ENCODE measurements at places on chromosomes 3 and 15.
A peak's percentile ranks its signal among the peaks of the same experiment; 100 is the strongest.

DNA sequence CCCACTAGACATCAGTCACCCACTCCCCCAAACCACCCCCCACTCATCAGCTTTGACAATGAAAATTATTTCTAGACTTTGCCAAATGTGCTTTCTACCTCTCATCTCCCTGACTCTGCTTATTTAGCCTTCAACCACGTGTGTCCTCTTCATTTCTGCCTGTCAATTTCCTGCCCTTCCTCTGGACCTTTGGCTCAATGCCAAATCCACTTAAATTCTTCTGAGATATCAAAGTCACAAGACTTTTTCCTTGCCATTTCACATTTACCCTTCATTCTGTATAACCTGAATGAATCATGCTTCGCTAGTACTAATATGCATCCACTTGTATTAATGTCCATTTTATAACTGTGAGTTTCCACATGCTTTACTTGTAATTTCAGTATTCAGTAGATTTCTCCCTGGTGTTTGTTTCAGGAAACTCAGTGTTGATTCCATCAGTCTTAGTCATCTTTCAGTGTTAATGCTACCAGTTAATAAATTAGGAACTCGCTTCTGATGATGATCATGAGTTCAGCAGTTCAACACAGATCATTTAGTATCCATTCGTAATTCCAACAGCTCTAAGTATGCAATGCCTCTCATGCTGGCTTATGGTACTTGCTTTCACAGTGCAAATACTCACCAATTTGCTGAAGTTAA is 128.2 kb upstream of the OSTN start:
- DNase-seq: no peak

DNA sequence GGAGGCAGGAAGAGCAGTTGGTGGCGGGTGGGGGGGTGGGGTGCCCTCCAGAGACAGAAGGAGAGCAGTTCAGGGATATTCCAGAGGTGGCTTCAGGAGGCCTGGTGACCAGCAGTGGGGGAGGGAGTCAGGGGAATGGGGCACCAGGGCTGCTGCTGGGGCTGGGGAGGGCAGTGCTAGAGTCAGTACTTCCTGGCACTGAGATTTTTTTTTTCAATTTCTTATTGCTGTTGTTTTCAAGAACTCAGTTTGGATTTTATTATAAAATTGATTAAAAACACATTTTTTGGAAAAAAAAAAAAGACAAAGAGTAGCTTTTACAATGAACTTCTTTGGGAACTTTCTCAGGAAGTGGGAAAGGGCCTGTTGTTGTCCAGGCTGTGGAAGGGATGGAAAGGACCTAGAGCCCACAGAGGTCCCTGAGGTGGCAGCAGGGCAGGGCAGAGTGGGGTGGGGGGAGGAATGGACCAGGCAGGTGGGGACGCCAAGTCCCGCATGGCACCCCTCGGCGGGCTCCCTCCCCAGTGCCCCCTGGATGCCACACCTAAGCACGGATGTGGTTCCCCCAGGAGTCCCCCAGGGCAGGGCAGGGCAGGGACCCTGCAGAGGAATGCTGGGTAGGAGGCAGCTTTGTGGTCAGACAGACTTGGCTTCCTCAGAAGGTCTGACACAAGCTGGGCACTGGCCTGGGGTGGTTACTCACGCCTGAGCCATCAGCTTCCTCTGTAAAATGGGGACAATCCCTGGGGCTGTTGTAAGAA is 8.5 kb upstream of the ANPEP start:
- no peak for DNase-seq

GRCh38 chr3:85740561-85740960 is 781.8 kb downstream of the CADM2 start:
- DNase-seq: no peak

DNA sequence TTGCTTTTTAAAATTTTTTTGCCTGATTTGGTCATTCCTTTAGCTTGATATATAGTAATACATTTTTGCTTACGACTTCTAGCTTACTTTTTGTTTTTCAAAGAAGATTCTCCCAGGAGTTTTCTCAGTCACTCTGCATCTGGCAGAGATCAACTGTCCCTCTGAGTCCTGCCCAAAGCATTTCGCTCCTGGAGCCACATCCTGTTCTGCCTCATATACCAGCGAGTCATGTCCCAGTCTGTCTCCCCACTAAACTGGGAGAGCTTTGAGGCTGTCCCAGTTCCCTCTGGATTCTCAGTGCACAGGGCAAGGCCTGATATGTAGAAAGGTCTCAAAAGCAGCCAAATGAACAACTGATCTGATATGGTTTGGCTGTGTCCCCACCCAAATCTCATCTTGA is 326.3 kb downstream of the ARRDC4 start:
- DNase-seq: no peak

DNA sequence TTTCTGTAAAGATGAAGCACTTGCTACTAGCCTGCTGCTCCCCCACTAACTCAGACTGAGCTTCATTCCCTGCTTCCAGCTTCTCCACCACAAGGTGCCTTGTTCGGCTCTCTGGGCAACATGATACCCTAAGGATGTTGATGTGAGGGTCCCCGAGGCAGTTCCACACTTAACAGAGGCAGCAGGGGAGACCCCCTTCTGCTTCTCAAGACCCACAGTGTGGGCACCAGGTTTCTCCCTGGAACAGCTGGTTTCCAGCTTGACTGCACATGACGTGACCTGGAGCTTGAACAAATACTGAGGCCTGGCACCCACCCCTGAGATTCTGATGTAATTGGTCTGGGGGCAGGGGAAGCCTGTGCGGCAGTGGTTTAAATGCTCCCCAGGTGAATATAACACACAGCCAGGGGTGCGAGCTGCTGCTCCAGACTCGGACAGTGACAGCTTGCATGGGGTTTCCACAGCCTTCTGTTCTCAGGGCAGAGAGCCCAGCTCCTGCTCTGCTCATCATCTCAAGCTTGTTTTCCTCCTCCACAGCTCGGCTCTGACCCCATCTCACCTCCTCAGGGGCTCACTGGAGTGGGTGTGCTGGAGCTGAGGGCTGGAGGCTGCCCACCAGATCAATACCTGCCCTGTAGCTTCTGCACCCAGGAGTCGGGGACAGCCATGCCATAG is 95.0 kb upstream of the HACD2 start:
- no peak for DNase-seq

- DNase-seq: no peak
Observed at GRCh38 chr3:181252631-181253030, 263.1 kb upstream of the DNAJC19 start.

- no peak for DNase-seq
Observed at GRCh38 chr3:179970746-179971145, 66.0 kb downstream of the PEX5L start.

- DNase-seq: no peak
Observed at GRCh38 chr3:103082501-103082900, 647.7 kb downstream of the ZPLD1 start.

- no peak for DNase-seq
Observed at GRCh38 chr3:122058294-122058693, 3.1 kb downstream of the CD86 start.

GRCh38 chr15:58513726-58514336 is 82.0 kb downstream of the LIPC start:
- DNase-seq: no peak

GRCh38 chr3:31543375-31543774 is 10.7 kb downstream of the STT3B start:
- no peak for DNase-seq

DNA sequence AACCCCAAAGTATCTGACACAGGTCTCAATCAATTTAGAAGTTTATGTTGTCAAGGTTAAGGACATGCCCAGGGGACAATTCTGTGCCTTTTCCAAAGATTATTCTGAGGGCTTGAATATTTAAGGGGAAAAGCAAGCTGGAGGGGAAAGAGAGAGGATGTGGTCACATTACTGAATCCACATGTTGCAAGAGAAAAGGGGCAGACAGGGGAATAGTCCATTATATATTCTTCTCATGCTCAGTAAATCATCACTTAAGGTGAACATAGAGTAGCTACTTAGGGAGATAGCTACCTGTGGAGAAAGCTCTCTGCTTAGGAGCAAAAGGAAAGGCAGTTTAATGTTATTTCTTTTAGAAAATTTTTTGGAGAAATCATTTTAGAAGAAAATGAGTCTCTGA is 751.6 kb downstream of the SI start:
- DNase-seq: no peak

GRCh38 chr3:64203216-64203615 is 22.1 kb downstream of the PRICKLE2 start:
- DNase-seq: no peak

- peak; percentile 62 for DNase-seq
Observed at GRCh38 chr3:57397175-57398026, 104.9 kb upstream of the ASB14 start.

DNA sequence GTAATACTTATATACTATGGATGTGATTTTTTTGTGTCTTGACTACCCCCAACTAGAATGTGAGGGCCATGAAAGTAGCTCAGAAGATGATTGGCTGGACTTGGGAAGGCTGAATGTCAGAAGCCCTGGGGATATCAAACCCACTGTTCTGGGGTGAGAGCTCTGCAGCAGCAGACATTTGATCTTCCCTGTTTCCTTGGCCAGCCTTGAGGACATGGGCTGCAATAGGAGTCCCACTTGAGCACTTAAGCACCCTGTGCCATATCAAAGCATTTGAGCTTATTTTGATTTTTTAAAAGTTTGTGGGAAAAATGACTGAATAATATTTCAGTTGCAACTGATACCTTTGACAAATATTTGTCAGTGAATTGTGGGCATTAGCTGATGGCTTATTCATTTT is 21.7 kb downstream of the GTF2E1 start:
- DNase-seq: no peak

DNA sequence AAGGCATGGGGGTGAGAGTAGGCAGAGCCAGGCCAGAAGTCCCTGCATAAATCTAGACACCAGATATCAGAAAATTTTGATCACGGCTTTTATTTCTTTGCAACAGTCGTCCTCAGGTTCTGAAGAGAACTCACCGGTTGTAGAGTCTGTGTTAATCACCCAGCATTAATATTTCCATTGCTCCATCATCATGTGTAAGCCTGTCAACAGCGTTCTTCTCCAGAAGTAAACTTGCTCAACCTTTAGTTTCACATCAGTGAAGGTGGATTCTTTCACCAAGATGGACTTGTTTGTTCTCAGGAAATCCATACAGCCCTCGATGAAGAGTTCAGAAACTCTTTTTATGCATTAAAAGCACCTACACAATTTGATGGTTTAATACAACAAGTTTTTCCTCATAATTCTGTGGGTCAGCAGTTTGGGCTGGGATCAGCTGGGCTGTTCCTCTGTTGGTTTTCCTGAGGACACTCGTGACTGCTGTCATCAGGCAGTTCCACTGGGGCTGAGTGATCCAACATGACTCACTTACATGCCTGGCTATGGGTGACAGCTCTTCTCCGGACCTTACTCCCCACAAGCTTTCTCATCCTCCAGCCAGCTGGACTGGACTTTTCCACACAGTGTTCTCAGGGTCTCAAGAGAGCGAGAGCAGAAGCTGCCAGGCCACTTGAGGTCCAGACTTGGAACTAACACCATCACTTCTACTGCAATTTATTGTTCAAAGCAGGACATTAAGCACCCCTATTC is 303.4 kb downstream of the ZNF621 start:
- no peak for DNase-seq

DNA sequence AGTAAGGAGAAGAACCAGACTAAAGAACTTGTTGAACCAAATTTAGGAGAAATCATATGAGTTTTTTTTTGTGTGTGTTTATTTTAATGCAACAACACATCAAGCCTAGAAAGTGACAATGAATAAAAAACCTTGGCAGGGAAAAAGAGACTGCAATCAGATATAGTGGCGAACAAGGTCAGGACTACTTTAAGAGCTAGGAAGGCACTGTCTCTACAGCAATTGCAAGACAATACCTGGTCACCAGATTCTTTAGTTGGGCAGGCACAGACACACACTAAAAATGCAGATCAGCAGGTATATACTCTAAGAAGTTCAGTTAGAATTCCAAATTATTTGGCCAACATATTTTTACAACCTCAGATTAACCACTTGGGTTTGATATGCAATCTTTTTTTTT is 30.8 kb upstream of the GMPPB start:
- DNase-seq: no peak

- DNase-seq: no peak
Observed at GRCh38 chr3:72553298-72553697, 294.9 kb downstream of the SHQ1 start.

- peak; percentile 15 for DNase-seq
Observed at GRCh38 chr15:52464478-52464877, 64.2 kb downstream of the MYO5A start.

DNA sequence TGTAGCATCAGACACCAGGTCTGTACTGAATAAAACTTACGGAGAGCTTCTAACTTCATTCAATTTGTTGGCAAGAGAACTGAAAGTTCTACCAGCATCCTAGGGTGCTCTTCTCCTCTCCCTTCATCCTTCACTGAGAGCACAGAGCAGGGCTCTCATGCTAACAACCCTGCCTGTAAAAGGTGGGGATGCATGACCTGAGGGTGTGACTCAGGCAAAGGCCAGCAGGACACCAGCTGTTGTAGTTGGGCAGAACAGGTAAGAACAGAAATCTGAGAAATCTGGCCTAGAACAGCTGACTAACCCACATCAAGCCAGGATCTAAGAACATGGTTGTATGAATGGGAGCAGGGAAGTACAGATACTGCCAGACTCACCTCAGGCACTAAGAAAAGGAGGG is 64.2 kb downstream of the MYLK start:
- no peak for DNase-seq

DNA sequence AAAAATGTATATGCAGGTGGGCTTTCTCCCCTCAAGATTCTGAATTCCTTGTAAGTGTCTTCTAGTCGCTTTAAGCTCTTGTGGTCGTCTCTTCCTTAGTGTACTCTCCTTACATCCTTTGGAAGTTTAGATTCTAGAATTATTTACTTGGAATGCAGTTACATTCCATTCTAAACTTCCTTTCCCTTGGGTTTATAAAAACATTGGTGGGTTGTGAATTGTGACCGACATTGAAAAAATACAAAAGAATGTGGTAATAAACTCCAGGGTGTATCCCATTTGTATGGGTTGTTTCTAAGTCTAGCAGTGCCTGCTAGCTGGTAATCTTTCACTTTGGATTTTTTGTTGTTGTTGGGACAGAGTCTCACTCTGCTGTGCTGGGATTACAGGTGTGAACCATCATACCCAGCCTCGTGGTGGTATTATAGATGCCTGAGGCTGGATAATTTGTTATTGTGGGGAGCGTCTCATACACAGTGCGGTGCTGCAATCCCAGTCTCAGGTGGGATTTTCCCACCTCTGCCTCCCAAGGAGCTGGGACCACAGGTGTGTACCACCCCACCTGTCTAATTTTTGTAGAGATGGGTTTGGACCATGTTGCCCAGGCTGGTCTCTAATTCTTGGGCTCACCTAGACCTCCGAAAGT is 9.1 kb downstream of the CHD2 start:
- DNase-seq: no peak

DNA sequence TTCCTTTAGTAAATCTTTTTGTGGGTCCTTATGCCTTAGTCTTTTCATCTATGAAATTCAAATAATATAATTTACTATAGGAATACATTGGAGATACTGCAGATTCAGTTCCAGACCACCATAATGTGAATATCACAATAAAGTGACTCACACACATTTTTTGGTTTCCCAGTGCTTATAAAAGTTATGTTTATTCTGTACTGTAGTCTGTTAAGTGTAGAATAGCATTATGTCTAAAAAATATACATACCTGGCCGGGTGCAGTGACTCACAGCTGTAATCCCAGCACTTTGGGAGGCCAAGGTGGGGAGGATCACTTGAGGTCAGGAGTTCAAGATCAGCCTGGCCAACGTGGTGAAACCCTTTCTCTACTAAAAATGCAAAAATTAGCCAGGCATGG is 53.9 kb upstream of the PAQR5 start:
- no peak for DNase-seq

GRCh38 chr15:38479266-38479665 is 25.3 kb downstream of the FAM98B start:
- DNase-seq: no peak

GRCh38 chr3:16130066-16130465 is 44.4 kb upstream of the GALNT15 start:
- DNase-seq: no peak

- DNase-seq: no peak
Observed at GRCh38 chr3:19632099-19633074, 301.6 kb downstream of the EFHB start.

Data from stimulated activated CD4-positive, alpha-beta T cell treated with anti-CD3 and anti-CD28 coated beads, Interleukin-15, amount 100 ng/mL, for 24 hours (primary cell).